ENCODE measurements at places on chromosomes 6 and 20. TPM values are rescaled to one million over a fixed set of nuclear protein-coding genes. Genes with fewer than 3 reads are reported as not detected.
A peak's percentile ranks its signal among the peaks of the same experiment; 100 is the strongest.

The DOP1A gene
- total RNA-seq: 35.2 TPM

The SPEF1 gene
- not detected for total RNA-seq

GRCh38 chr6:154749341-154749740 is 16.1 kb downstream of the SCAF8 start:
- no peak for DNase-seq

- DNase-seq: peak; percentile 55
These were observed 84.5 kb downstream of the JARID2 start for GRCh38 chr6:15330174-15330944.

DNA sequence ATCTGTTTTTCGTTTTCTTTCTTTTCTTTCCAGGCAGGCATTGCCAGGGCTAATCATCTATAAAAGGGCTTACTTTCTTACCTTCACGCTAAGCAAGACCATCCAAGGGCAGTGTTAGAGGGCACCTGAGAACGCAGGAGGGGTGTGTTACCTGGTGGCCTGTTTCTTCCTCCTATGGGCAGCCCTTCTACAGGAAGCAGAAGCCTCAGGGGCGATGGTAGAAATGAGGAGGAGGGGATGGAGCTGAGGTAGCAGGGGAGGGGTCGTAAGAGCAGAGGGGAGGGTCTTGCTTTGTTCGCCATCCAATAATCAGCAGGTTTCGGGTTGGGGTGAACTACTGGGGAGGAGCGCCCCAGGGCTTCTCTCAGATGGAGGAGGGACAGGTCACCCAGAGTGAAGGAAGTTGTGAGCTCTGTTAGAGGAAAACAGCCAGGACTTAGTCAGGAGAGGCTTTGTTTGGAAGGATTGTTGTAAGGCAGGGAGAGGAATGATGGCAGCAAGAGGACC is 1.5 kb upstream of the CCR6 start:
- DNase-seq: no peak

DNA sequence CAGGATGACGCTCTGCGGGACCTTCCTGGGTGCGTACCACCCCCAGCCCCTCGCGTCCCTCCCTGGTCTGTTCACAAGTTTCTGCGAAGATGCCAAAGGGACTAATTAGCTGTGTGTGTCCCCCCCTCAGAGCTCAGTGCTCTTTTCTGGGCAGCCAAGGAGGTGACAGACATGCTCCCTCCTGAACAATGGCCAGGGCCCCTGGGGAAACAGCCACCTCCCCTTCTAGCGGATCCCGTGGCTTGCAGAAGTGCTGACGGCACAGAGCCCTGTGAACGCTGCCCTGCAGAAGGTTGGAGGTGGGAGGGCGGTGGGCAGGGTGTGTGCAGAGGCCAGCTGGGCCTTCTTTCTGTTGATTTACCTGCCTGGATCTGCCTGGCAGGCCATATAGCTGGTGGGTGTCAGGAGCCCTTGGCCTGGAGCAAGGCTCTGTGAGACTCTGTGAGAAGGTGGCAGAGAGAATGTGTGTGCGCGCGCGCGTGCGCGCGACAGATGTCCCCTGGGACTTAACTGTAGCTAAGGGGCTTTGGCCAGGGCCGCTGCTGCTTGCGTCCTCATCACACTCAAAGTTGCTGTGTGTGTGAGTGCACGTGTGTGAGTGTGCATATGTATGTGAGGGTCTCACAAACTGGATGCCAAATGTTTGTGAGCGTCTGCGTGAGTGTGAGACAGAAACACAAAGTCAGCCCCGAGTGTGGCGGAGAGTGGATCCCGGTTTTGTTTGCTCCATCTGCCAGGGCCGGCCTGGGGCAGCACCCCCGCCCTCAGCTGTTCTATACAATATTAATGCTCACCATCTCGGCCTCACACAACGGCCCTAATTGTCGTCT is 3.5 kb upstream of the MYT1 start:
- DNase-seq: no peak
